ENCODE measurements at places on chromosomes 1 and 21. TPM values are rescaled to one million over a fixed set of nuclear protein-coding genes. Genes with fewer than 3 reads are reported as not detected.
A peak's percentile ranks its signal among the peaks of the same experiment; 100 is the strongest.

- H3K27ac ChIP-seq = no peak overlapping the region
- H3K36me3 ChIP-seq = no peaks in the 10 kb centered on the region
- H3K4me1 ChIP-seq = no peaks in the 10 kb centered on the region
- H3K27me3 ChIP-seq = no peaks in the 10 kb centered on the region
- H3K4me3 ChIP-seq = no peak overlapping the region
- DNase-seq = no peak
These were observed 157.8 kb upstream of the JUN start for GRCh38 chr1:58941471-58942289.

The HSD11B1 gene
- not detected for total RNA-seq

The RHOU gene
- total RNA-seq = 1.2 TPM

DNA sequence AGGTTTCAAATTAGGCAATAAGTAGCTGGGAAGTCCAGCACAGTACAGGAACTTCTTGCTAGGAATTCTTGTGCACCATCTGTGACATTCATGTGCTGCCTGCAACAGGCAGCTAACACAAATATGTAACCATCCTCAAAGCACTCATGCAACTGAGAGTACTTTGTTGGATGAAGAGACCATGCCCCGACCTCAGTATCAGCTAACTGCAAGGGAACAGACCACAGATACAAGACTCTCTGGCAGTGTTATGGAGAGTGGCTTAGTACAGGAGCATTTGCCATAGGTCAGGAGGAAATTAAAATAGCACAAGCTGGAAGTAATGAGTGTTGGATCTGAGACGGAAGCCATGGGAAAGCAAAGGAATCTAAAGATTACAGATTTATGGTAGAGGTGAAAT, 123.6 kb downstream of the LRRC53 start:
- H3K27ac ChIP-seq = peak overlapping the region; percentile 8
- no peaks in the 10 kb centered on the region for H3K27me3 ChIP-seq
- no peak overlapping the region for H3K4me3 ChIP-seq
- H3K36me3 ChIP-seq = no peaks in the 10 kb centered on the region
- DNase-seq = no peak
- H3K4me1 ChIP-seq = peaks cover 26% of the 10 kb centered on the region

- DNase-seq = no peak
- H3K27ac ChIP-seq = no peak overlapping the region
- H3K36me3 ChIP-seq = no peaks in the 10 kb centered on the region
- no peaks in the 10 kb centered on the region for H3K4me1 ChIP-seq
- no peaks in the 10 kb centered on the region for H3K27me3 ChIP-seq
- H3K4me3 ChIP-seq = no peak overlapping the region
These were observed 1812.9 kb downstream of the PLA2G4A start for GRCh38 chr1:188641566-188642211.

The HRNR gene
- total RNA-seq = not detected

DNA sequence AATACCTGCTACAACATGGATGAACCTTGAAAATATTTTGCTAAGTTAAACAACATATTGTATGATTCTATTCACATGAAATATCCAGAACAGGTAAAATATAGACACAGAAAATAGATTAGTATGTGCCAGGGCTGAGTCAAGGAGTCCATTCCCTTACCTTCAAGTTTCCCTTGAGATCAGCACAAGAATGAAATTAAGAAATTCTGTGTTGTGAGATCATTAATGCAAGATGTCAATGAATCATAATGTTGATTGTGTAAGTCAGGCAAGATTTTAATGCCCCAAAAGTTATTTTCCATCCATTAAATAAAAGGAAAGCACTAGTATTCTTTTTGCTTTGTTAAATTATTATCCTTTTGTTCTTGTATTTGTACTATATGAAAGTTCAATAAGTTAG, 139.4 kb downstream of the MRPL39 start:
- no peak overlapping the region for H3K27ac ChIP-seq
- H3K36me3 ChIP-seq = no peaks in the 10 kb centered on the region
- no peaks in the 10 kb centered on the region for H3K27me3 ChIP-seq
- no peak overlapping the region for H3K4me3 ChIP-seq
- no peaks in the 10 kb centered on the region for H3K4me1 ChIP-seq
